ENCODE measurements at places on chromosomes 4 and X. TPM values are rescaled to one million over a fixed set of nuclear protein-coding genes. Genes with fewer than 3 reads are reported as not detected.

GRCh38 chr4:138959097-138959815, 56.3 kb upstream of the NOCT start:
- DNase-seq, result no peak

DNA sequence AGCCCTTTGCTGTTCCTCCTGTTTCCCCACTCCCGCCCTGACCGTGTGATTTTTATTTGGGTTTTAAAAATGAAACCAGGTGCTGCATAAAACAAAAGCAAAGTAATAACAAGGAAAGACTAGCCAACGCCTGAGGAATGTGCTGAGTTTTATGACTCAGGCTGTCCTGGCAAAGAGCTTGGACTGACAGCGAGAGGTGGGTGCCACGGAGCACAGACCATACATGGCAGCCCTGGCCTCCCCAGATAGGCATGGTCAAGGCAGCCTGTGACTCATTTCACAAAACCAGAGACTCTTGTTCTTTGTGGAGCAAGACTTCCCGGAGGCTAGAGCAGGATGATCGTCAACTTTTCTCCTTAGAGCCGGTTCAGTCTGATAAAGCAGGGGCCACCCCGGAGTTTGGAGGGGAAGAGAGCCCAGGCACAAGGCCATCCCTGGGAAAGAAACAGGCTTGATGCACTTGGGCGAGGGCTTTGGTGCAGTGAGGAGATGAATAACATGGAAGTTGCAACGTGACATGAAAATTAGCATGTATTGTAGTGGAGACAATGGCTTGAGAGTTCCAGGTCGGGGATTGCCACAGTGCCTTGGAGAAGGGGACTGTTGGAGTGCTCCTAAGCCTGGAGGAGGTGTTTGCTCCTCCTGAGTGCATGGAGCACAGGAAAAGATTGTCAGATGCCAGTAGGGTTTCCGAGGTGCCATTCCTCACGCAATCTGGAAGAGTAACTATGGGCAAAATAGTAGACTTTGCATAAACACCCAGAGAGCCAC, 54.8 kb downstream of the C4orf51 start:
- peak; percentile 97 for DNase-seq

GRCh38 chr4:82362565-82362964, 11.2 kb downstream of the HNRNPD start:
- DNase-seq, result no peak

Gene ZAR1
- not detected for total RNA-seq

DNA sequence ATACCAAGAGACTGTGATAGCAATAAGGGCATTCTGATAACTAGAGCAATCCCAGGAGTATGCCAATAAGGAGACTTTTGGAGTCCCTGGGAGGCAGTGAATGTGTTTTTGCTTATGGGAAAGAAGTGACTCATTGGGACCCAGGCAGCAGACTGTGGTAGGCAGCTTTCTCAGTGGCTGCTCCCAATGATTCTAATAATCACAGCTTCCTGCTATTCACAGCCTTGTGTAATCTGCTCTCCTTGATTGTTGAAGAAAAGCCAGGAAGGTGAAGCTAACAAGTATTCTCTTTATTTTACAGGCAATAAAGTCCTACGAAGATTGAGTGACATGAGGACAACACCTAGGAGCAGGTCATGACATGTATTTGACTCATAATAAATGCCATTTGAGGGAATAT, 70.3 kb upstream of the DDX60 start:
- DNase-seq, result peak; percentile 62

DNA sequence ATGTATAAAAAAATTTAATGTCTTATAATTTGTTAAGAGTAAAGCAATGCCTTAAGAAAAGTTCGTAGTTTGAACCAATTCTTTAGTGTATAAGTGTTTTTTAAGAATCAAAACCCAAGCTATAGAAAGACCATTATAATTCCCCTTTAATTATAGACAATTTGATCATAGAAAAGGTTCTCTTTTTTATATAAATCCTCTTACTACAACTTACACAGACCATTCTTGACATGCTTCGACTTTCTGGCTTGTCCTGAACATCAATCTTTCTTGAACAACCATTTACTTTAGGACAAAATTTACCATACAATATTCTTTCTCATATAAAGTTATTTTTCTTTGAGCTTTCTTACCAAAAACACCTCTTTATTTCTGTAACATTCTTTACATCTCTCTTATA, 330.5 kb upstream of the SPANXN1 start:
- DNase-seq, result no peak

GRCh38 chr4:138292321-138292720, 50.2 kb upstream of the SLC7A11 start:
- DNase-seq, result no peak

- no peak for DNase-seq
Observed at GRCh38 chr4:83232082-83232481, 52.5 kb downstream of the COQ2 start.

DNA sequence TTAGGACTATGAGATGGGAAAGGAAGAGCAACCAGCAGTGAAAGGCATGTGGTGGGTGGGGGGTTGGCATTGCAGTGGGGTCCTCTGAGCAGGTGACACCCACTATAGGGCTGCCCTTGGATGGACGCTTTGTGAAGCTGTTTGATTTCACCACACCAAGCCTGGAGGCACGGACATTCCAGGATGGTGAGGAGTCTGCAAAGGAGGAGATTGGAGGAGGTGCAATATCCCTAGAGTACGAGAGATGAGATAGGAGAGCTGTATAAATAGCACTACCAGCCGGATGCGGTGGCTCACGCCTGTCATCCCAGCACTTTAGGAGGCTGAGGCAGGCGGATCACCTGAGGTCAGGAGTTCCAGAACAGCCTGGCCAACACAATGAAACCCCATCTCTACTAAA, 42.3 kb downstream of the SHOX start:
- DNase-seq, result no peak

Gene IBSP
- total RNA-seq, result 0.19 TPM

Gene CLNK
- not detected for total RNA-seq

- no peak for DNase-seq
Observed at GRCh38 chr4:74205559-74205958, 47.6 kb downstream of the MTHFD2L start.

Gene MTNR1A
- total RNA-seq, result 0.13 TPM

Gene ANKRD50
- 15.2 TPM for total RNA-seq

DNA sequence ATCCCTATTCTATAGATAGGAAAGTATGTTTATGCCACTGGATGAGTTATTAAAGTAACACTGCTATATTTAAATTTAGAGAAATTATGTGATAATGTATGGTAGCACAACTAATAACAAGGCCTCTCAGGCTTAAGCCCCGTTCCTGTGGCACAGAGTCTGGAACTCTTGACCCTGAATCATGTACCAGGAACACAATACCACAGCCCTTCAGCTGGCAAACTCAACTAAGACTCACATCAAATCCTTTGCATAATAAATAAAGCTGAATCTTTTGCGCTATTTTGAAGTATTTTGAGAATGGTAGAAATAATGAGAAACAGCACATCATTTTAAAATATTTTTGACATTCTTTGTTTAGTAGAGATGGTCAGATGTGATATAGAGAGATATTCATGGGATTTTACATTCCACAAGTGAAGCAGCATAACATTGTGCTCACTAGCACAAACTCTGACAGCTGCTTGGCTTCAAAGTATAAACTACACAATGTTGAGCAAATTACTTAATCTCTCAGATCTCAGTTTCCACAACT, 478.4 kb upstream of the FAM241A start:
- DNase-seq, result no peak

Gene ZMAT1
- total RNA-seq, result not detected

DNA sequence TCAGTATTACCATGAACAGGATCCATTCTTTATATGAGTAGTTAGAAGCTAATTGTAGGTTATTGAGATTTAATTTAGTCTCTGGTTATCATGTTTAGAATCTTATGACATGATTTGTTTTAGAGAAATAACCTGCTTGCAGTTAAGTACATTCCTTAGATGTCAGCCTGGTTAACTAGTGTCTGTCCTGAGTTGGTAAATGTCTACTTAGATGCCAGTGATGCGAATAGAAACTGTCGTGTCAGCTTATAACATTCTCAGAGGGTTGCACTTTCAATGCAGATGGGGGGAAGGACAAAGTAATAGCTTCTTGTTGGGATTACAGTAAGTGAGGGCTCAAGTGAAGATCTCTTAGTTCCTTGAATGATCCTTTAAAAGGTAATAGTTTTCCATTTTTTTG, 227.8 kb upstream of the SPRY1 start:
- no peak for DNase-seq
